Astrocyte of the spinal cord (primary cell): ENCODE measurements at places on chromosomes 7 and 10.

GRCh38 chr10:98469001-98469931 is 22.5 kb upstream of the HPS1 start:
- DNase-seq = no peak

DNA sequence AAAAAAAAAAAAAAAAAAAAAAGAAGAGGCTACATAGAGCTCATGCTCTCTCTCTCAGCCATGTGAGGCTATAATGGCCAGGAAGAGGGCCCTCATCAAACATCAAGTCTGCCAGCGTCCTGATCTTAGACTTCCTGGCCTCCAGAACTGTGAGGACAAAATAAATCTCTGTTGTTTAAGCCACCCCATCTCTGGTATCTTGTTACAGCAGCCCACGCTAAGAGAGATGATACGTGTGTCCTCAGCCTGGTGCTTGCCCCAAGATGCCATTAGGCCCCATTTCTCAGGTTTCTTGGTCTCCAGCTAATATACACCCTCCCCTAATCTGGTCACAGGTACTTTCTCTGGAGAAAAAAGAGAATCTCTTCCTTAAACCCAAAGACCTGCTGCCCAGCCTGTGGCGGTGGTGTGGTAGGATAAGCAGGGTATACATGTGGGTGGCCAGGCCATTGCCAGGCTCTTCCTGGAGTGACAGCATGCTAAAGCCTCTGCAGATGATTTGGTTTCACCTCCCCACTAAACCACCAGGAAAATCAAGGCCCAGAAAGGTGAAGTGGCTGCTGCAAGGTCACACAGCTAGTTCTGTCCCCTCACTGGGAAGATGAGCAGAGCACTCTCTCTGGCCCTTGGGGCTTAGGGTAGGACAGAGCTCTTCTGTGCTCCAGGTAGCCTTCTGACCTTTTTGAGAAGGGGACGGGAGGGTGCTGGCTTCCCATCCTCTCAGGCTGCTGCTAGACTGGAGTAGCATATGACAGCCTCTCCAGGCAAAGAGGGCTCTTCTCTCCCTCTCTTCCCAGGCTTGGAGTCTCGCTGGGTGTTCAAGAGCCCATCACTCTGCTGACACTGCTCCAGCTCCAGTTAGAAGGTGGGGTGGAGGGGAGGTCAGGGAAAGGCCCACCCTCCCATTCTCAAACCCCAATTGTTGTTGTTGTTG is 5.2 kb downstream of the SPOCK2 start:
- no peak for DNase-seq

DNA sequence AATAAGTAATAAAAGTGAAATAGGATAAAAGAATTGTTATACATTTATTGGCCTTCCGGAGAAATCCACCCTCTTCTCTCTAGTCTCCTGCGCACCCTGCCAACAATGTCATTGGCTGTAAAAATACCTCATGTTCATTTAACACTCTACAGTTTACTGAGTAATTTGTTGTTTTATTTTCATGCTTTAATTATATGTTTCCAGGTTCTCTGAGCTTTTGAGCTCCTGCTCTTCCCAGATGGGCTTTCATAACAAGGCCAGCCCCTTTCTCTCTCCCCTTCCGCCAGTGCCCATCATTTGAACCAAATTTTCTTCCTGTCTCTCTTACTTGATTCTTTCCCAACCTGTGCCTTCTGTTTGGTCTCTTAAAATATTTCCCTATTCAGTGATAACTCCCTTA is 144.6 kb upstream of the PRSS1 start:
- DNase-seq = no peak

- DNase-seq = peak; percentile 80
Observed at GRCh38 chr10:22246680-22247391, 29.0 kb upstream of the EBLN1 start.

DNA sequence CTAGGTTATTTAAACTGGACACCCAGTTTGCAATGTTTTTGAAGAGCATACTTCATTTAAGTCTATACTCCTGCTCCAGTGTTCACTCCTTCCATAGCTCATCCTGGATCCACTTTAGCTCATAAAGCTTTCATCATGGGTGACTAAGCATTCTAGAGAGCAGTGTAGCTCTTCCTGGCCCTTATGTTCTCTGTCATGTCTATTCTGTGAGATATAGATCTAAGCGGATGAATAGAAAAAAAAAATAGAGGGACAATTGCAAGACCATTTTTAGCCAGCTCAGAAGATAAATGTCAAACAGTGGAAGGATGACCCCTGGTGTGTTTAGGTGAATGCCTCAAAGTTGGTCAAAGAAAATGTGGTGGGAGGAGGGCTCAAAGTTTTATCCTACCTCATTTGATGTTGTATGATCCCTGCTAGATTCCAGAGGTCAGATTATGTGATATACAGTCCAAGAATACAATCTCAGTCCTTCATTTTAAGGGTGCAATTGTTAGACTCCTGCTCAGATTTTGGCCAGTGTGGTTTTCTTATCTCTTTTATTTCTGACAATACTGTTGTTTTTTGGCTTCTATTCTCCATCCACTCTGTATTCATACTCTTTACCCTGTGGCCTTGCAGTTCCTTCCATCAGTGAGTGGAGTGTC is 7.5 kb upstream of the HECW1 start:
- no peak for DNase-seq

DNA sequence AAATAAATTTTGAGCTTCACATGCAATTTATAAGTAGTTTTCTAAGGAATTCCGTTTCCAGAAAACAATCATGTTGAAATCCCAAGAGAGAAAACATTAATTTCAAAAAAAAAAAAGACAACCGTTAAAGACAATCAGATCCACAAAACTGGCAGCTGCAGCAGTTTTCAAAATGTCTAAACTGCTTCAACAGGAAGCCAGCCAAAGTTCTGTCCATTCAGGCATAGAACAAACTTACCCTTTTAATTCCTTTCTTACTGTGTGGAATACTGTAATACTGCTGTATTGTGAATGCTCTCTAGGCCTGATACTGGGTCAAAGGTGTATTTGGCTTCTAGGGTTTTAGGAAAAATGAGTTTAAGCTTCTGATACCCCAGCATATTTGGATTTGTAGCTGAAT is 31.6 kb downstream of the HOXA1 start:
- peak; percentile 40 for DNase-seq

DNA sequence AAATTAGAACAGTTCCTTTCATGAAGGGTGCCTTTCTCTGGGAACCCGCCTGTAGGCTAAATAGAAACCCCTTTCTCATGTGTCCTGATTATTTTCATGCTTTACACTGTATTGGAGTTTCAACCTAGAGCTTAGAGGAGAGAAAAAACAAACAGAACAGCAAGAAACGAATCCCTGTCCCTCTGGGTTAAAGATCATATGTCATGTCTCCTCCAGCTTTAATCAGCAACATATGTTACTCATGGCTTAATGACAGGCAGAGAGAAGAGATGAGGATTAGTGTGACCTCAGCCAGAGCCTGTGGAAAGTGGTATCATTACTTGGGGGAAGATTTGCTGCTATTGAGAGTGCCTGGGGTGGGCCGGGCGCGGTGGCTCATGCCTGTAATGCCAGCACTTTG is 32.1 kb downstream of the CRCP start:
- DNase-seq = peak; percentile 39

DNA sequence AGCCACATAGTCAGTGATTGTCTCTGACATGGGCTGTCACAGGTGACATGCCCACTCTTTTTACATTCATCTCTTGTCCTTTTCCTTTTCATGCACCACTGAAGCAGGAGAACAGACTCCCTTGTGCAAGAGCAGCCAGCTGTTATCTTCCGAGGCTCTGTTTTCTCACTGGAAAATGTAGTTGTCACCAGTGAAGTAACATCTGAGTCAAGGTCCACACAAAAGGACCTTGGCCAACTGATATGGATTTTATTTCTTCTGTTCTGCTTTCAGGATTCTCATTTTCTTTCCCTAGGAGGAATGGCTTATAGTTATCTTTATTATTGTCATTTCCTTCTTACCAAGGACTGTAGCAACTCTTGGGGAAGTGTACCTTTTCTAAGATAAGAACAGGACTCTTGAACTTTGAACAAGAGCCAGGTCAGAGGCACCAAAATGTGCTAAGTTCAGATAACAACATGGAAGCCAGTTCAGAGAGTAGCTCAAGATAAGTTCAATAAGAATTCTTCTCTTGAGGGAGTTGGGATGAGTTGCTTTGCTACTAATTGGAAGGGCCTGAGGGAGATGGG is 22.7 kb downstream of the AVPI1 start:
- DNase-seq = no peak

GRCh38 chr10:79243181-79244067 is 103.8 kb upstream of the PPIF start:
- DNase-seq = peak; percentile 32

GRCh38 chr10:123241391-123242141 is 87.4 kb downstream of the BUB3 start:
- DNase-seq = no peak

GRCh38 chr7:130387306-130387627 is 7.0 kb downstream of the CPA1 start:
- DNase-seq = no peak

DNA sequence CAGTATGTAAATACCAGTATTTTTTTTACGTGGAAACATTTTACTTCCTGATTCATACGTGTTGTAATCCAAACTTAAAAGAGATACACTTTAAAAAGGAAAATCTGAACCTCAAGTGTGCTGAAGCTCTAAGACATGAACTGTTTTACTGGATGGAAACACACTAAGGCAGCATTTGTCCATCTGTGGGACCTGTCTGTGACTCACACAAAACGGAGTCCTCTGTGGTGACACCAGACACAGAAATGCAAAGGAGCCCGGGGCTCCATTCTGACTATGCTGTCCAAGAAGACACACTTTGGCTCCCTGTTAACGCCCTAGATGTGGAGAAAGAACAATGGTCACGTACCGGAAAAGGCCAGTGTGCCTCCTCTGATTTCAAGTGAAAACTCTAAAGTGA is 23.9 kb downstream of the RNF133 start:
- DNase-seq = no peak

- DNase-seq = peak; percentile 51
Observed at GRCh38 chr7:6106140-6106904, 75.1 kb downstream of the ANKRD61 start.

DNA sequence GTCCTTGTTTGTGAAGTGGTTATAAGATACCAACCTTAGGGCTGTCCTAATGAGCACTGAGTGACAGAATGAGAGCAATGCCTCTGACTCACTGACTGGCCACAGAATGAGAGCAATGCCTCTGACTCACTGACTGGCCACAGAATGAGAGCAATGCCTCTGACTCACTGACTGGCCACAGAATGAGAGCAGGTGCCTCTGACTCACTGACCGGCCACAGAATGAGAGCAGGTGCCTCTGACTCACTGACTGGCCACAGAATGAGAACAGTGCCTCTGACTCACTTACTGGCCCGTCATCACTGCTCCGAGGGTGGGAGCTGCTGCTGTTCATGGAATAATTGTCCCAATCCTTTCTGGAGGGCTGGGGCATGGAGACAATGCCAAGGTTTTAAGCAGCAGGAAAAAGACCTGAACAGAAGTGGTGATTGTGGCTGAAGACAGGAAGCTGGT is 265.2 kb upstream of the PPP2R2D start:
- DNase-seq = no peak

DNA sequence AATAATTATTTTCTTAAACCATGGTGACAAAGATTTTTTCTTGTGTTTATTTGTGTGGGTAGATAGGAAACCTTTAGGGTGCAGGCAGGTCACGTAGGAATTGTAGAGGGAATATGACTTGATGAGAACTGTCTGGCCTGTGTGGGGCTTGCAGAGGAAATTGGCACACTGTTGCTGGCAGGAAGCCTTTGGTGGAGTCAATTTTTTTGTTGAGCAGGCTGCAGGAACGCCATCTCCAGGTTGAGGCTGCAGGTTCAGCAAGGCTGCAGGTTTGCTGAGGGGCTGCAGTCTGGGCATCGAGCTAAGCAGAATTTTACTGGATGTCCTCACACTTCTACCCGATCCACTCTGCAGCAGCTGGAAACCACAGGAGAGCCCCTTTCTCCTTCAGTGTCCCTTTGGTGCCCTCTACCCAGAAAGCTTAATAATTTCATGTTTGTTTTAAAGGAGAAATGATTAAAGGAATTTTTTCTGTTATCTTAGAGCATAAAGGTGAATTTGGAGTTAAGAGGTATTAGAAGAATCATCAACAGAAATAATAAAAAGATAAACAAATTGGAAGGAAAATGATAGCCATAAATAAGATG is 37.0 kb downstream of the TBC1D12 start:
- DNase-seq = peak; percentile 7

DNA sequence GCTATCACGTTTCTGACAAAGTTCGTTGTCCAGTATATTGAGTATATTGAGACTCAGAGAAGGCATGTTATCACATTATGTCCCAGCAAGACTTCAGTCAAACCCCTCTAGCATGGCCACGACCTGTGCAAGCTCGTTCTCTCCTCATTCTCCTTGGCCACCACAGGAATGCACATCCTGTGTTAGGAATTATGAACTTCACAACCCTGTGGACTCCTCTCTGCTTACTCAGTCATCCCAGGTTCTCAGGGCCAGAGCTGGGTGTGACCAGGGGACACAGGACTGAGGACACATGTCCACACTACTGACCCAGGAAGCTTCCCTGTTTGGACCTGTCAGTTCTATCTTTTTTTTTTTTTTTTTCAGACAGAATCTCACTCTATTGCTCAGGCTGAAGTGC is 4.4 kb downstream of the SH2D4B start:
- no peak for DNase-seq

GRCh38 chr10:80252296-80252887 is 37.1 kb downstream of the MAT1A start:
- DNase-seq = no peak

DNA sequence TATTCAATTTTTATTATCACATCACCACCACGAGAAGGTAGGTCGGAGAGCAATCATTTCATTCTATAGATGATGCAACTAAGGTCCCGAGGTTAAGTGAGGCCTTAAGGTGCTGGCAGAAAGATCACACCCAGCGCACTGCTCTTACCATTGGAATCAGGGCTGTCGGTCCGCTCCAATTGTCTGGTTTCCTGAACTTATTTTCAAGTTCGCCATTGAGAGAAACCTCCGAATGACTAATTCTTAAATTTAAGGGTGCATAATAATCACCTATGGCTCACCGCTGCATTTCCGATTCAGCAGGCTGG is 625 bp upstream of the GSTO2 start:
- no peak for DNase-seq

GRCh38 chr7:95840953-95841950 is 68.9 kb downstream of the DYNC1I1 start:
- DNase-seq = no peak

DNA sequence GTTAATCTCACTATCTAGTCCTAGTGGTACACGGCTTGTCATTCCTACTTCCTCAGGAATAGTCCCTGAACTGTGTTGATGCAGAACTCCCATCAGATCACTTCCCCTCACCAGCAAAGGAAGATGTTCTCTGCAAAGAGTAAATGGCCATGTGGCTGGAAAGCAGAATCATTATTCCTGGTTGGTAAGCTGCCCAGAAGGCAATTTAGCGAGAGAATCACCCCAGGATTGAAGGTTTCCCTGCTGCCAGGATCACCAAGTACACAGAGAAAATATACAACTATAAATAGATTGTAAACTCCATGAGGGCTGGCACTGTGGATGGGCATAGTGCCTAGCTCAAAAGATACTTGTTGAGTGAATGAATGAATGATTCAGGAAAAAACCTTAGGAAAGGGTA is 115.0 kb downstream of the GFRA1 start:
- DNase-seq = no peak
